GM04503 (cell line): ENCODE measurements at places on chromosomes 5 and 9.

- no peak for DNase-seq
These were observed 388.3 kb upstream of the CHD1 start for GRCh38 chr5:99317136-99317535.

GRCh38 chr5:151532416-151532815 lies 58.7 kb downstream of the FAT2 start:
- no peak for DNase-seq

GRCh38 chr5:95668216-95668615 lies 14.6 kb downstream of the SPATA9 start:
- DNase-seq, result no peak

GRCh38 chr9:129586245-129586644 lies 34.7 kb downstream of the C9orf50 start:
- no peak for DNase-seq

- no peak for DNase-seq
These were observed 2.2 kb upstream of the MEGF9 start for GRCh38 chr9:120716483-120716882.

DNA sequence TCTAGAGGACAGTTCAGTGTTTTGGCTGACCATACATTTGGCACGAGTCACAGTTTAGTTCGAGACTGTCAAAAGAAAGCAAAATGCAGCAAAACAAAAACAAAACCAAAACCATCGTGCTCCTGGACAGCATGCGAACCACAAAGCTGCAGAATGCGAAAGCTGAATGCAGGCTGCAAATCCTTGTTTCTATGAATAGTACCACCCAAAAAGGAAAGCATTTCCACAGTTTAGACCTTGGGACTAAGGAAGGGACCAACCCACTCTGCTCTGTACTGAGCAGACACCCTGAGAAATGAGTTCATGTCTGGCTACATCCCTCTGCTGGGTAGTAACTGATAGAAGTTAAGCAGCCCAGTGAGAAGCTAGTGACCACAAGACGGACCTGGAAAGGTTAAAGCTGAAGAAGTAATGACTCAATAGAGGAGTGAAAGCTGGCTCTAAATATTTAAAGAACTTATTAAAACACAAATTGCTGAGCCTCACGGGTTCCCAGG lies 3.9 kb downstream of the GCNT4 start:
- DNase-seq, result no peak

DNA sequence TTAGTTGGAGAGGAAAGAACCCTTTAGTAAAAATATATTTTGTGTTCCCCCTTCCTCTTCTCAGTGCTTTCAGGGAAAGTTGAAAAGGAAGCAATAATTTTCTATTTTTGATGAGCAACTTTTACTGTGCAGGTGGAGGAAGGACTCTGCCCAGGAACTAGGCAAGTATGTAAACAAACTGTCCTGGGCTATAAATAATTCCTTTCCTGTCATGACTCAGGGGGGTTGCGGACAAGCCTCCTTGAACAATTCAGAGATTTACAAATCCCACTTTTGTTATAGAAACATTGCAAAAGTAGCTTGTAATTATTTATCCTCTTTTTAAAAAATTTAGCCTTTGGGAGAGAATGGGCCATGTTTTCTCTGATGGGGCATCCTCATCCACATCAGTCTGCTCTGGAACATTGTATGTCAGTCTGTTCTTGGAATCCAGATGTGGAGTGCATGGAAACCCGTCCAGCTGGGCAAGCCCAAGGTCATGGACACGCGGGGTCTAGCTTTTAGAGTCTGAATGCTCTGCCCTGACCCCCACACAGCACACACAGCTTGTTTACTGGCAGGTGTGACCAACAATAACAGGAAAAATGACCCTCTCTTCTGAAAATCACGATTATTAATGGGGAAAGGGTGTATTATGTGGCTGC lies 127.6 kb downstream of the GADD45G start:
- no peak for DNase-seq

- DNase-seq, result no peak
These were observed 179.0 kb upstream of the ADRA1B start for GRCh38 chr5:159737263-159737662.

DNA sequence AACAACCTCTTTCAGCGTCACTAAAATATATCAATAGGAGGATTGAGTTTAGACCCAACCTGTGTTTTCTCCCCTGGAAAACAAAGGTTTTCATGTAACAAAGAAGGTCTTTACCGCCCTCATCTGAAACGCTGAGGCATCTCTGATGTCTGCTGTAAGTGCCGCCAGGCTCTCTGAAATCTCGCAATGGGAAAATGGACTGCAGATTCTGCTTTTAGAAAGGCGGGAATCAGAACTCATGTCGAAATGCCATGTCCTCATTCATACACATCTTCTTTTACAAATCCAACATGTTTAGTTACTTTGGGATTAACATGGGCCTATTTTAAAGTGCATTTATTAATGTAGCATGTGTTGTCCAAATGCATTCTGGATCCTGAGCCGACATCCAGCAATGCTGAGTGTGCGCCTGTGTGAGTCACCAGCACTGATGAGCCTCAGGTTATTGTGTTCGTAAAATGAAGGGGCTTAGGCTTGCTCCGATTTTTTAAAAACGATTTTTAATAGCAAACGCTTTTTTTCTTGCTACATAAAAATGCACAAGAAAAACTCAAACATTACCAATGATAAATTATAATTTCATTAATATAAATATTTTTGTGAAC lies 51.9 kb upstream of the PLEKHG4B start:
- no peak for DNase-seq

GRCh38 chr5:1523480-1523792 lies 324 bp downstream of the LPCAT1 start:
- no peak for DNase-seq

GRCh38 chr5:135569755-135570452 lies 8.9 kb downstream of the CXCL14 start:
- DNase-seq, result no peak

DNA sequence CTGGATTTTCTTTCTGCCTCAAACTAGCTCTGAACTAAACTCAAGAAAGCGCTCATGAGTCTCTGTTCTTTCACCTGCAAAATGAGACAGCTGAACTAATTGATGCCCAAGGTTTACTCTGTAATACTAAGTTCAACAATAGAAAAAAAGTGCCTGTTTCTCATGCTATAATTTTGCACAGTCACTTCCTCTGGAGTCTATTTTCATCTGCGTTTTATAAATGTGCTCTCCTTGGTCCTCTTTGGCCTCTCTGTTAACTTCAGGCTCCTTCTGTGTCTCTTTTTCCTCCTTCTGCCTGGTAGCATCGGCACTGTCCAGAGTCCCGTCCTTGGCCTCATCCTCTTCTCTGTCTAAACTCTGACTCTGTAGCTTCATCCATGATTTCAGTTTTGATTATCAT lies 311.9 kb upstream of the TLE4 start:
- no peak for DNase-seq

DNA sequence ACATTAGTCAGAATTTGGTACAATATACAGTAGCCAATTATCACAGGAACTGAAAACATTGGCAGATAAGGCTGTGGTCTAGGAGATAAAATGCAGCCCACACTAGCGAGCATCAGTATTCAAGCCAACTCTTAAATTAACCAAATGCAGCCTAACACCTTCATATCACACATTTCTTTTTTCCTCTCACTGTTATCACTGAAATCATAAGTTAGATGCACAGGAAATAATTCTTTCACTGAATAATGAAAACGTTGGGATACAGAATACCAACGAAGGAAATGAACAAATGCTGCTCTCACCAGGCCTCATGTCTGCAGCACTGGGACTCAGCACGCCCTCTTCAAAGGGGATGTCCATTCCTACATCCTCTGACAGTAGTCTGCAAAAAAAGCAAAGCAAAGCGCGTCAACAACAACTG lies 109.1 kb upstream of the PCA3 start:
- DNase-seq, result no peak

DNA sequence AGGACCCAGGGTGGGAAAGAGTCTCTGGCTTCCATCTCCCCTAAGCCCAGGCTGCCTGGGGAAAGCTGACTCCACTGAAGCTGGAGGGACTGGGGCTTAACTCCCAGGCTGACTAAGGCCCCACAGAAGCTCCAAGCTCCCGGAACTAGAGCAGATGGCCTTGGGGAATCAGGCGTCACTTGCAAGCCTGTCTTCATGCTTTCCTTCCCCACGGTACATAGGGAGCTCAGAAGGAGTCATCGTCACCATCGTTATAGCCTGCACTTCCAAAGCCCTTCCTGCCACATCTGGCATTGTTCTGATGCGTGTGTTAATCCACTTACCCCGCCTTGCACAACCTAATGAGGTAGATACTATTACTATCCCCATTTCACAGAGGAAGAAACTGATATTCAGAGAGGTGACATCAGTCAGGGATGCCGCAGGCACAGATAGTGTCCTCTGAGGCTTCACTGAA lies 11.5 kb downstream of the AQP3 start:
- DNase-seq, result no peak

- DNase-seq, result no peak
These were observed 36.5 kb downstream of the SYK start for GRCh38 chr9:90838098-90838497.

- DNase-seq, result no peak
These were observed 244.4 kb downstream of the DEPDC1B start for GRCh38 chr5:60455589-60455988.

DNA sequence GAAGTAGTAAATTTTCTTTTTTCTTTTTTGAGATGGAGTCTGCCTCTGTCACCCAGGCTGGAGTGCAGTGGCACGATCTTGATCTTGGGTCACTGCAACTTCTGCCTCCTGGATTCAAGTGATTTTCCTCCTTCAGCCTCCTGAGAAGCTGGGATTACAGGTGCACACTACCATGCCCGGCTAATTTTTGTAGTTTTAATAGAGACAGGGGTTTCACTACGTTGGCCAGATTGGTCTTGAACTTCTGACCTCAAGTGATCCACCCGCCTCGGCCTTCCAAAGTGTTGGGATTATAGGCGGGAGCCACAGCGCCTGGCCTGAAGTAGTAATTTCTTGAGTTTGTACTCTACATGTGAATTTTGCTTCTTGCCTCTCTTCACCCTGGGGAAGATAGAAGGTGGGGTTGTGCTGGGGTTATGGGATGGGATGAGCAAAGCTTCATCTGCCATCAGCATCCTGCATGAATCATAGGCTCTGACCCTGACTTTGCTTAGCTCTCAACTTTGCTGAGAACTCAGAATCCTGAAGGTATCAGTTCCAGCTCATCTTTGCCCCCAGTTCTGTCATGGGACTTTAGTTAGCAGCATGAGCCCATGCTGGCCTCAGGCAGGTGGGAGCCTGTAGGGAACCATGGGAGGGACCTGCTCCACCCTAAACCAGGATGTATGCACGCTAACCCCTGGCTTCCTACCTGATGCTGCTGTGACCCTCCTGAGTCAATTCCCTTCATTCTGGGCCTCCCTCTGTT lies 9.3 kb upstream of the CCL21 start:
- no peak for DNase-seq

DNA sequence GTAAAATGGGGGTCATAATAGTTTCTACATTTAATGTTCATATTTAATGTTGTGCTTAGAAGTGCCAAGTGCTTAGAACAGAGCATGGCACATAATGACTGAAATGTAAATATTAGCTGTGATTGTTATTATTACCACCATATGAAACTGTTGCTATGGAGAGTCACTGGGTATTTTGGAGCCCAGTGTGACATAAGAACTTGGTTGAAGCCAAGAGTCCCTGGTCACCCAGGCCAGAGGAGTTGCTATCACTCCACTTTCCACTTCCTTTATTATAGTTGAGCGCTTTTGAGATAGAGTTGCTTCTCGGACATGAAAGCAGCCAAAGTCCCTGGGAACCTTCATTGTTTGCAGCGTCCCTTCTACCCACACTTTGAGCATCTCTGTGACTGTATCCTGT lies 77.1 kb downstream of the MAP1B start:
- no peak for DNase-seq

- no peak for DNase-seq
These were observed 72.7 kb upstream of the ASS1 start for GRCh38 chr9:130372057-130372456.

DNA sequence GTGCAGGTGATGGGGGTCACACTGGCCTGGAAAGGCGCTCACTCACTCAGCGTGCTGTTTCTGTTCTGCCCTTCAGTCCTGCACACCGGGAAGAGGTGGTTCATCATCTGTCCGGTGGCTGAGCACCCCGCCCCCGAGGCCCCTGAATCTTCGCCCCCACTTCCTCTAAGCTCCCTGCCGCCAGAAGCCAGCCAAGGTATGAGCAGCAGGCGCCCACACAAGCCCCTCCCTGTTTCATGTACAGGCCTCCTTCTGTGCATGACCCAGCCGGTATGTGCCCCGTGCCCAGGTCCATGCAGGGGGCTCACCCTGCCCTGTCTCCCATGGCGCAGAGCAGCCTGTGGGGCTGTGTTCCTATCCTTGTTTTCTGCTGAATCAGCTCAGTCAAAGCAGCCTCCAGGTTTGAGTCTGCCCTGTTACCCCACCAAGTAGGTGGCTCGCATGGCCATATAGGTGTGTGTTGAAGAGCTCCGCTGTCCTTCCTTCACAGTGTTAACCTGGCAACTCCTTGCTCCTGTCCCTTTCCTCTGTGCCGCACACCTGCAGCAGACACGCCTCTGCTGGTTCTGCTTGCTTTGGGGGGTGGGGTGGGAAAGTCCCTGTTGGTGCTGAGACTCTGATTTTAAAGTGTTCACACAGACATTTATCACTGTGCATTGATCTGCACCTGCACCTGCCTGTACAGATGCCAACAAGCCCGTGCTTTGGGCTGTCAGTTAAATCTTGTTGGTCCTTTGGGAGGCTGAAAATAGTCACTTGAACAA lies 84.8 kb downstream of the WNK2 start:
- no peak for DNase-seq

DNA sequence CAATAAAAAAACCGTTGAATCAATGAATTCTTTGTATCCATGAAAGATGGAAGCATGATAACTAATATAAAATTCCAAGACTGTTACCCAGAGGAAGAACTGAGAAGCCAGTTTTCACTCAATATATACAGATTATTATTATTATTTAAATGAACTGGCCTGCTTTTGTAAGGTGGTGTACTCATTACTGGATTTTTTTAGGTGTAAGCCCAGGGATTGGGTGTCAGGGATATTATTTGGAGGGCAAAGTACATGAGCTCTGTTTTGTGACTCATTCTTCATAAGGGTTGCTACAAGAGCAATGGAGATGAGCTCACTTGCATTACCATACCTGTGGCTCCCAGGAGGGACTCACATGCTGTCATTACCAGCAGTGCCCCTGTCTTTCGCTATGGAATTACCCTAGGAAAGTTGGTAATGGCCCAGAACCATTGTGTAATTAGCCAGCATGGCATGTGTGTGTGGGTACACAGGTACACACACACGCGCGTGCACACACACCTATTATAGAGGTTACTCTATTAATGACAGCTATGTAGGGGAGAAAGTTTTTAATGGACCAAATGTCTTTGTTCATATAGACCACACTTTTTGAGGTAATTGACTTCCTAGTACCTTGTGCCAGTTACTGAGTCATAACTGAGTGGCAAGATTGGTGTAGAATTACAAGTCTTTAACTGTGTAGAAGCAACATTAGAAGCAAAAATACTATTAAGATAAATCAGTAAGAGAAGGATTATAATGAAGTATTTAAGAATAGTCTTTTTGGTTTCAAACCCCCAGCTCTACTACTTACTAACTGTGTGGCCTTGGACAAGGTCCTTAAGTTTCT lies 143.4 kb downstream of the GDNF start:
- DNase-seq, result no peak
